ENCODE measurements at places on chromosomes 12 and 14. TPM values are rescaled to one million over a fixed set of nuclear protein-coding genes. Genes with fewer than 3 reads are reported as not detected.

The CCDC175 gene
- total RNA-seq: not detected

The ENO2 gene
- 2.0 TPM for total RNA-seq

The IGFBP6 gene
- total RNA-seq: 49.3 TPM

The ASPG gene
- total RNA-seq: 0.14 TPM

The TSFM gene
- total RNA-seq: 33.7 TPM

The KRT83 gene
- not detected for total RNA-seq

The ARHGDIB gene
- total RNA-seq: 80.7 TPM

The TEAD4 gene
- 18.7 TPM for total RNA-seq

The PLCZ1 gene
- not detected for total RNA-seq

The RBP5 gene
- total RNA-seq: not detected

The NRDE2 gene
- 8.8 TPM for total RNA-seq

The HCFC2 gene
- 9.3 TPM for total RNA-seq

The OR4E2 gene
- not detected for total RNA-seq

The PLA2G1B gene
- not detected for total RNA-seq

The SERPINA6 gene
- not detected for total RNA-seq

The KRT82 gene
- total RNA-seq: not detected

The SLC5A8 gene
- 0.10 TPM for total RNA-seq

The CPNE6 gene
- total RNA-seq: not detected

The DACT1 gene
- 0.07 TPM for total RNA-seq

The SETD1B gene
- 6.1 TPM for total RNA-seq

The PGF gene
- 28.8 TPM for total RNA-seq

The OR6C2 gene
- total RNA-seq: not detected

The CELA1 gene
- not detected for total RNA-seq

The IRAK3 gene
- total RNA-seq: 0.32 TPM

The SUDS3 gene
- total RNA-seq: 32.8 TPM

The NFE2 gene
- 0.14 TPM for total RNA-seq

The CLEC9A gene
- not detected for total RNA-seq

The CACNA2D4 gene
- 0.10 TPM for total RNA-seq
